ENCODE measurements at places on chromosomes 3 and 15.

DNA sequence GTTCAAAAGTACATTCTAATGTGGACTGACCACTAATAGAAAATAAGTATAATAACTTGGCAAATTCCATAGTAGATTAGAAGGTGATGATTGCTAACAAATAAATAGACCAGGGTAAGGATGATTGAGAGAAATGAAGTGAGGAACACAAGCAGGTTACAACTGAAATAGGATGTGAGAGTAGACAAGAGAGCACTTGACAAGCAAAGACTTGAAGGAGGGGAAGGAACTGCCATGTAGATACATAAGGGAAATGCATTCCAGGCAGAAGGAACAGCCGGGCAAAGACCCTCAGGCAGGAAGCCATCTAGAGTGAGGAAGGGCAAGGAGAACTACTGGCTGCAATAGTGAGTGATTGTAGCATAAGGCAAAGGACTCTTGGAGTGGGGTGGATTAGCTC lies 5.0 kb downstream of the PLA1A start:
- DNase-seq = no peak

- DNase-seq = no peak
These were observed 61.3 kb upstream of the PIAS1 start for GRCh38 chr15:67992834-67993233.

GRCh38 chr15:75063889-75064288 lies 40.5 kb downstream of the PPCDC start:
- no peak for DNase-seq

DNA sequence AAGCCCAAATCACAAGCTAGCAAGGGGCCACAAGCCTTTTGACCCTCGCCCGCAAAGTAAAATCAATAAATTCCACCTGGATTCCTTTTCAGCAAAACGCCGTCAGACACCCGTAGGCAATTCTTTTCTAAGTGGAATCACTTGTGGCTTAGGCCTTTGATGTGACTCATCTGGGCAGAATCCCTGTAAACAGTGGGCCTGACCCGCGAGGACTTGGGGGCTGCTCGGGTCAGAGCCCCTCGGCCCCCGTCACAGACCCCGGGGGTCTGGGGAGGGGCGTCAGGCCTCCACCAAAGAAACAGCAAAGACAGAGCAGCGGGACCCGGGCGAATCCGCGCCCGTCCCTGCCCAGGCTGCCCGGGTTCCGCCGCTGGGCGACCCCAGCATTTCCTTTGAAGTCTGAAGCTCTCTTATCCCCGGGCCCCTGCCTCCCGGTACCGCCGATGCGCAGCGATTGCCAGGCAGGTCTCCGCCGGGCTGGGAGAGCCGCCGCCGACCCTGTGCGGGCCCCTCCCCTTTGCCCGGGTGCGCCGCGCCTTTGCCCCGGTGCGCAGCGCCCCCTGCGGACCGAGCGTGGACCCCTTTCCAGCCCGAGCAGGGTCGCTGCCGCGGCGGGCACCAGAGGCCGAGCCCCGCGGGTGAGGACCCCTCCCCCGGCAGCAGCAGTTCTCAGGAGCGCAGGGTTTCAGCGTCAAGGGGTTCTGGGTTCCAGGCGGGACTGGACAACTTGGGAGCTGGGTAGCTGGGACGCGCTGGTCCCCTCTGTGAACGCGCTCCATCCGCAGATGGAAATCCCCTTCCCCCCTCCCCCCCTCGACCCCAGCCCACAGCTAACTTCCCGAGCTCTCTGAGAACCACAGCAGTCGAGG lies 178.3 kb downstream of the UACA start:
- peak; percentile 74 for DNase-seq

DNA sequence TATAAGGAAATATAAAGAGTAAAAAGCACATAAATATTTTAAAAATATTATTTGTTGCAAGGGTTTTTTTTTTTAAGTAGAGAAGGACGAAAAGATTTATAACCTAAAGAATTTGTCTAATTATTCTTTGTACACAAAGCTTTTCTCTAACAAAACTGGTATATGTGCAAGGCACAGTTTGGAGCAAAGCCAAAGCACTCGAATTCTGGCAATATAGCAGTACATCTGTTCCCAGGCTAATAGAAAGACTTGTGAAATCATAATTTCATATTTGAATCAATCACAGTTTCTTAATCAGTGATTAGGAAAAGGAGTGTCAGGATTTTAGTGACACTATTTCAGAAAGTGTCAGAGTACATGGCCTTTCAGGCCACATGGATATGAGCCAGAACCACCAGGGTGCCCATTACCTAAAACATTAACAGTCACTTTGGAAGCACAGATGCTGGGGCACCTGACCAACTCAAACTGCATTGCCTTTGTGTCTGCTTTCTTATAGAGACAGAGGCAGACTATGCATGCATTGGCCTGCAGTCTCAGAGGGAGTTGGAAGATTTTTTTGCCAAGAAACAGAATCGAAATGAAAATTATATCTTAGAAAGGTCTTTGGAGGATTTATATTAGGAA lies 651.8 kb upstream of the SGO1 start:
- DNase-seq = no peak
